ENCODE measurements at places on chromosomes 4 and X.

- DNase-seq, result no peak
Measured at GRCh38 chr4:37758226-37758625, 68.3 kb upstream of the PGM2 start.

DNA sequence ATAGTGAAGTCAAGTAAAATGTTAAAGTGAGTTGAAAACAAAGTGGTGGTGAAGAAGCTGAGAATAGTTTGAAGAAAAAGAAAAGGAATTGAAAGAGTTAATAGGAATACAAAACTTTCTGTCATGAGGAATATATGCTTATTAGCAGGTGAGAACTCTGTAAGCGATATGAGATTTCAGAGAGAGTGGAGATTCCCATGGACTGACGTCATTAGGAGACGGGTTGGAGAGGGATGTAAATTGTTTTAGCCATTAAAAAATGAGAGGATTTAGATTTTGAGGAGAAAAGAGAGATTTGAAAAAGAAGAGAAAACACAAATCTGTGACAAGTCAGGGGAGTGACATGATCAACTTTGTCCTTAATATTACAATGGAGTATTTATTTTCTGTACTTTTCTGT is 11.7 kb downstream of the NDST4 start:
- no peak for DNase-seq

DNA sequence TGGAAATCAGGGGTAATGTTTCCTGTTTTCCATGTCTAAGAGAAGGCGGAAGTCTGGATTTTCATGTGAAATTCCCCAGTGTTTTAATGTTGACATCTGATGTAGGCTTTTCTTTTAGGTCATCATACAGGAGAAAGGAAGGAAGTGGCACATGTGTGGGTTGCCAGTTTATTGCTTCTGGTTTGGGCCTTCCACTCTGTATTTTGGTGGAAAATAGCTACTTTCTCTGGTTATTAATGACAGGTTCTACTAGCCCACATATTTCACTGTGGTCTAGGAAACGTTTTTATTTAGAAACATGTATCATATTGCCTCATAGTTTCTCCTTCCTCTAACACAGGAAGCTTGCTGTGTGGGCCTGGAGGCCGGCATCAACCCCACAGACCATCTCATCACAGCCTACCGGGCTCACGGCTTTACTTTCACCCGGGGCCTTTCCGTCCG is 7.2 kb downstream of the PDHA1 start:
- no peak for DNase-seq

DNA sequence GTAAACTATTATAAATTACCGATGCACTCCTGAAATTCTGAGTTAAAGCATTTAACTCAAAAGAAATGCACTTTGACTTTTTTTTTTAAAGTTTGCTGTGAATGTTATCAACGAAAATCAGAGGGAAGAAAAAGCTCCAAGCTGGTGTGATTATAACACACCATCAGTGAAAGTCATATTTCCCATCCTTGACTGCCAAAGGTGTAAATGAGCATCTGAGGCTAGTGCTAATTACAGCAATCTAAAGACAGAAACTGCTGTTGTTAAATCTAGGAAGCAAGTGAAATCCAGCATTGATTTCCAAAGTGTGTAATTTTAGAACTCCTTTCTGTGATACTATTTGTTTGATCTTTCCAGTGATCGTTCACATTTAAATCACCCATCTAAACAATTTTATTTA is 1538.8 kb downstream of the TECRL start:
- no peak for DNase-seq

- no peak for DNase-seq
Measured at GRCh38 chrX:37816766-37817165, 30.6 kb downstream of the DYNLT3 start.

DNA sequence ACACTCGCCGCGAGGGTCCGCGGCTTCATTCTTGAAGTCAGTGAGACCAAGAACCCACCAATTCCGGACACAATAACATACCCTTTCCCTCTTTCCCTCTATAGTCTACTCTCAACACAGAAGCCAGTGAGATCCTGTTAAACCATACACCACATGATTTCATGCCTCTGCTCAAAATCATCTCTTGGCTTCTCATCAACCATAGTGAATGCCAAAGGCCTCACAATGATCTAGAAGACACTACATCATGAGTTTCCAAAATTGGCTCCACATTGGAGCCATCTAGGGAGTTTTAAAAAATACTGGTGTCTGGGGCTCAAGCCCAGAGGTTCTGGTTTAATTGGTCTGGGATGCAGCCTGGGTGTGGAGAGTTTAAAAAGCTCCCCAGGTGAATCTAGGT is 124.5 kb downstream of the EFNB1 start:
- no peak for DNase-seq
